T-helper 17 cell (primary cell): ENCODE measurements at places on chromosomes 6 and 20.

GRCh38 chr20:51284871-51285270 is 257.6 kb downstream of the NFATC2 start:
- no peak for DNase-seq

- peak; percentile 50 for DNase-seq
Observed at GRCh38 chr20:5078399-5078958, 41.3 kb downstream of the PCNA start.

DNA sequence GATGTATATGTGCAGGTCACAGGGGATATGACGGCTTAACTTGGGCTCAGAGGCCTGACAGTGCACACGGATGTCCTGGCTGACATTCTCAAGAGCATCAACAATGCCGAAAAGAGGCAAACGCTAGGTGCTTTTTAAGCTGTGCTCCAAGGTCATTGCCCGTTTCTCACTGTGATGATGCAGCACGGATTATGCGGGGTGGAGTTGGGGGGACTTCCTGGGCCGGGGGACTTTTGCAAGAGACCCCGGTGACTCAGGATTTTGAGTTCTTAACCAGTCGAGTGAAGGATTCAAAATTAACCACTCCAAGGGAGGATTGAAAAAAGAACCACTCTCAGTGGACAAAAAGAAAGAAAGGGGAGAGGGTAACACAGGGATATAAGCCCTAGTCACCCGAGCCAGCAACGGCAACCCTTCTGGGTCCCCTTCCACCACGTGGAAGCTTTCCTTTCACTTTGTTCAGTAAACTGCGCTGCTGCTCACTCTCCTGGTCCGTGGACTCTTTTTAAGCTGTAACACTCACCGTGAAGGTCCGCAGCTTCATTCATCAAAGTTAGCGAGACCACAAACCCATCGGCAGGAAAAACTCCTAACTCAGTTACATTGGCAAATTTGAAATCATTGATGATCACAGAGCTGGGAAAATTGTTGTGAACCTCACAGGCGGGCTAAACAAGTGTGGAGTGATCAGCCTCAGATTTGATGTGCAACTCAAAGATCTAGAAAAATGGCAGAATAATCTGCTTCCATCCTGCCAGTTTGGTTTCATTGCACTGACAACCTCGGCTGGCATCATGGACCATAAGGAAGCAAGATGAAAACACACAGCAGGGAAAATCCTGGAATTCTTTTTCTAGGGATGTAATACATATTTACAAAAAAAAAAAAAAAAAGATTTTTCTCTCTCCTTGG is 199.3 kb downstream of the ARID1B start:
- no peak for DNase-seq

DNA sequence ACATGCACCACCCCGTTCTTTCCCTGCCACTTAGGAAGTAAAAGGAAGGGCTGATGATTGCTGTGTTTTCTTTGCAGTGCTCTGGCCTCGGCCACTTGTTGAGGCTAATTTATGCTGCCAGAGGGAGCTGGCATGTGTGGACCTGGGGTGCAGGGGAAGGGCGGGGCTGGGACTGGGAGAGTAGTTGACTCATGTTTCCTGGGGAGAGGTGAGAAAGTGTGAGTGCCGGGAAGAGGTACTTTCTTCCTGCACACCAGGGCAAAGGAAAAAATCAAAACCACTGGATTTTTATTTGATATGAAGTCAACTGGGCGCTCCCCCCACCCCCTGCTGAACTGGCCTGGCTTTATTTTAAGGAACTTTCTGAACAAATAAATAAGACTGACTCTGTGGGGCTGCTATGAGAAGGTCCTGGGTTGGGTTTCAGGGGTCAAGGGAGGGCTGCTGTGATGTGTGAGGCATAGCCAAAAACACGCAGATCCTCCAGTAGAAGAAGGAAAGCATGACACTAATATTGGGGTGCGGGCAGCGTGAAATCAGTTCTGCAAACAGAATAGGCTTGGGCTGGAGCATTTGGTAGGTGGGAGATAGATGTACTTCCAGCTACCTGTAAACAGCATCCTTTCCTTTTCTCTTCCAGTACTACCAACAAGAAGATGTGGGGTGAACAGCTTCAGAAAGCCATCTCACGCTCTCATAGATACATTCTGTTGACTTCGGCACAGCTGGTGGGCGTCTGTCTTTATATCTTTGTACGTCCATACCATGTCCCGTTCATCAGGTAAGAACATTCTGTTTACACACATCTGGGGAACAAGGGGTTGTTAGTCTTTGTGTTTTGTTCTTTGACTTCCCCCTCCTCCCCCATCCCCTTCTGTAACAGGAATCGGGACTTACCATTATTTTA is 87.5 kb downstream of the SYNJ2 start:
- DNase-seq: no peak

GRCh38 chr6:113178349-113178748 is 678.8 kb upstream of the MARCKS start:
- no peak for DNase-seq

DNA sequence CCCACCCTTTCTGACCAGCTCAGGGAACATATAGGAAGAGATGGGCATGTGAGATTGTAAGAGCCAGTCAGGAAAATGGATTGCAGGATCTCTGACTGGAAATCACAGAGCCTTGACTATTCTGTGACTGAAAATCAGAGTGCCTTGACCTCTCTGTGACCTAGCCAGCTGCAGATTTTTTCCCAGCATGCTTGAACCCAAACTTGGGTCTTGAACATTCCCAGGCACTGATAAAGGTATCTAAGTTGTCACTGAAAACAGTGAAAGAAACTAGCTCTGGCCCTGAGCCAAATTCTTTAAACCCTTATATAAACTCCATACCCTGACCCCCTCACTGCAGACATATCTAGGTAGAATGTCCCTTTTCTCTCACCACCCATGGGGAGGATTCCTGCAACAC is 2.3 kb upstream of the ZNF165 start:
- no peak for DNase-seq

DNA sequence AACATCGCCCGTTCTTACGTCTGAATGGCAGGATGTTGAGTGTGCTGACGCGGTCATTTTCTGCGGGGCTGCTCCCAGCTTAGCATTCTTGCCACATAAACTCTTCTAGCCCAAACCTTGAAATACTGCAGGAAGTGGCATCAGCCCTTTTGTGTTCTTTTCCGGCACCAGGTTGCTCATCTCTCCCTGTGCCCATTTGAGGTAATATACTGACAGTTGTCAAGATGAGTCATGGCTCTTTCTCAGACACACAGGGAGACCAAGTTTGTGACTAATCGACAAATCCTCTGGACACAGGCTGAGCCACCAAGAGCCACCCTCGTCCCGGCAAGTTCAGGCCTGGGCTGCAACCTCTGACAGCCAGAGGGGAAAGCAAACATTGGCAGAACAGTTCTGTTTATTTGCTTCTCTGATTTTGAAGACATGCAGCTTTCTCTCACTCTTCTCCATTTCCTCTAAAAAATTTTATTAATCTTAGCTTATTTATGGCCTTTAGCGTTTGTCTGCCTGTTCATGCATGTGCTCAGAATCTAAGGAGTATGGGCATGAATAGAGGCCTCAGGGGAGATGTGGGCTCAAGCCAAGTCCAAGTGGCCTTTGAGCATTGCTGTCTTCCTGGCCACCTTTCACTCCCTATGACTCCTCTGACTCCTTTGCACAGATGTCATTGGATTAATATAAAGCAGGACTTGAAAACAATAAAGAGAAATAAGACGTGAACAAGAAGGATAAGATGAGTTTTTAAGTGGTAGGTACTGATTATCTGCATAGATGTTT is 328.2 kb upstream of the JAG1 start:
- DNase-seq: no peak

- DNase-seq: no peak
Observed at GRCh38 chr20:20497242-20497978, 129.5 kb downstream of the INSM1 start.

- DNase-seq: no peak
Observed at GRCh38 chr6:3607171-3607570, 144.3 kb downstream of the PXDC1 start.

DNA sequence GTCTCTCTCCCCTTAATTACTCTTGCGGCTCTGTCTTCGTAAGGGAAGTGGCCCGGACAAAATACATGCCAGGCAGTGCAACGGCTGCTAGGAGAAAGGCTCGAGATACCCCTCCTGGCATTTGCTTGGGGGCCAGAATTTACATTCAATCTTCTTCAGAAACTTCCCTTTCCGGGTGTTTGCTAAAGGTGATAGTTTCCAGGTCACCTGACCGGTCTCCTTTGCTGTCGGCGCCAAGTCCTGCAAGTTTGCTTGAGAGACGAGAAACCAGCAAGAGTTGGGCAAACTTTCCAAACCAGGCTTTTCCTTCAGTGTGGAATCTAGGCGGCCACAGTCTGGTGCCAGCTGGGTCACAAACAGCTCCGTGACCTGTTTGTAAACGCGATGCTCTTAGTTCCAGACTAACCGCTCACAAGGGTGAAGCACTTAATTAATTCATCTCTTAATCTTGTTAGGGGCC is 563 bp upstream of the SRSF3 start:
- DNase-seq: peak; percentile 32

- no peak for DNase-seq
Observed at GRCh38 chr6:121799574-121799973, 364.1 kb downstream of the GJA1 start.

- no peak for DNase-seq
Observed at GRCh38 chr6:97790926-97791590, 508.0 kb upstream of the MMS22L start.

- no peak for DNase-seq
Observed at GRCh38 chr6:16168121-16168520, 39.2 kb downstream of the MYLIP start.

GRCh38 chr6:84018453-84019061 is 15.0 kb upstream of the MRAP2 start:
- DNase-seq: no peak

GRCh38 chr20:18223409-18223808 is 64.9 kb upstream of the ZNF133 start:
- no peak for DNase-seq

- DNase-seq: no peak
Observed at GRCh38 chr6:86848986-86849385, 88.3 kb upstream of the HTR1E start.

DNA sequence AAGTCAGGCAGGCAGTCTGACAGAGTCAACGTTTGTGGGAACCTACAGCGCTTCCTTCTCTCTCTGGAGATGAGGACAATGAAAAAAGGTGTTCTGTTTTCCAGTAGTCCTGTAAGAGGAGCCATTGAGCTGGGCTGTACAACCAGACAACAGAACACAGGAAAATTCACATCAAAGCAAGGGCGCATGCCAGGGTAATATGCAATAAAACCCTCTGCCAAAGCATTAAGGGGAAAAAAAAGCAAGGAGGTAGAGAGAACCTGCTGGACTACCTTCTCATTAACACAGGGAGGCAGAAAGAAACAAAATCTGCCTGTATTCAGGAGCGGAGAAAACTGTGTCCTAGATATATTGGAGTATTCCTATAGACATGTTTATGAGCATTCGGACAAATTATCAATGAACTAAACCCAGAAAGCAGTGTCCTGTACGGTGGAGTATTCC is 1.3 kb downstream of the RNF24 start:
- no peak for DNase-seq

DNA sequence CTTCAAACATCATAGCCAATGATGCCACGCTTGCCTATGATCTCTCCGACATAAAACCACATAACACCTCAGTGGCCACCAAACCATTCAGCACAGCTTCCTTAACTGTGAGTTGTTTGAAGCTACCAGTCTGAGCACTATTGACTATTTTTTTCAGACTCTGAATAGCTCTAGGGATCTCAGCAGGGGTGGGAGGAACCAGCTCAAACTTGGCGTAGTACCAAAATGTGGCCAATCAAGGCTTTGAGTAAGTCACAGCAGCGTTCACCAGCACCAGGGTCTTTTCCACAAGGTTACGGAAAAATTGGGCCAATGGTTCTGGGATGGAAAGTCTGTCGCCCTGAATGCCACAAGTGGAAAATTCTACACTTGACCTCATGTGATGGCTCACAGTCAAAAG is 70.6 kb downstream of the SMPDL3A start:
- DNase-seq: no peak

DNA sequence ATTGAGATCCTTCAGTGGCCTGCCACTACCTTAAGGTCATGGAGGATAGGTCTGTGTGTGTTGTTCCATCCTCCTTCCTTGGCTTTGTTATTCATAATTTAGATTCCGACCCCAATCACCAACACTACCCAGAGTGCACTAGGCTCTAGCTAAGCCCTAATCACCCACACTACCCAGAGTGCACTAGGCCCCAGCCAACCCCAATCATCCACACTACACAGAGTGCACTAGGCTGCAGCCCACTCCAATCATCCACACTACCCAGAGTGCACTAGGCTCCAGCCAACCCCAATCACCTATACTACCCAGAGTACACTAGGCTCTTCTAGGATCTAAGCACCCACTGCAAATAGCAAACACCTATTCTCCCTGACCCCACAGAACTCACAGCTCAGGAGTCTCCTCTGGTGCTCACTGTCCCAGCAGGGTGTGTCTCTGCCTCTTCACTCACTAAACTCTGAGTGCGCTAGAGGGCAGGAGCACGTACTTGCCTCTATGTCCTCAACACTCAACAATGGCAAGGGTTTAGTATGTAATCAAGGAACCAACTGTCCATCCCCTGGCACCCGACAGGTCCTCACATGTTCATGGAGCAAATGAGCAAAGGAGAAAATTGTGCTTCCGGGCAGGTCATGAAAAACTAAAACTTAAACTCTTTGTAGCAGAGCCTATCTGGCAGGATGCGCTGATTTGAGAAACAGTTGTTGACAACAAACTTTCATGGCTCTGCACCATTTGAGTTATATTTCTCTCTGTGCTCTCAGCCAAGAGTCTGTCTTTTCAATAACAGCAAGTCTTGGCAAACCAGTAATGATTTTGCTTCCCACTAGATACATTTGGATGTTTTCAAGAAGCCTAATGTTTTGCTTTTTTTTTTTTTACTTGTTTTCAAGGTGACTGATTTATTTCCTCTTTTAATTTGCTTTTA is 54.3 kb downstream of the SLC22A23 start:
- DNase-seq: no peak

DNA sequence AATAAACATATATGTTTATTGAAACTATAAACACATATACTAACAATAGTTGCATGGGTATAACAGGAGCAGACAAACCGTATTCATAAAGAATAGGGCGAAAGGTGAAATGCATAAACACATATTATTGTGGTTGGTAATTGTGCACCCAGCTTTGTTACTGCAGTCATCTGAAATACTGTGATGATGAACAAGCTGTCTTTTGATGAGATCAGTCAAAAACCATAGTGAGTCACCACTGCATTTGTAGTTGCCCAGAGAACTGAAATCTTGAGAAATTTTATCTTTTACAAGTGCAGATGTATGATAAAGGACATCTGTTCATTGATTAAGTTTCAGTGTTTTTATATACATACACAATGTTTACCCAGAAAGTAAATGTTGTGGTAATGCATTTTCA is 133.7 kb downstream of the MYO6 start:
- DNase-seq: no peak

- DNase-seq: peak; percentile 32
Observed at GRCh38 chr20:24948939-24949679, at the start of gene CST7. CST7 (plus strand) TSS chr20:24949269; CDS start chr20:24949506, 237 bp downstream.

GRCh38 chr6:5663259-5663658 is 343.5 kb downstream of the NRN1 start:
- DNase-seq: no peak

- DNase-seq: peak; percentile 6
Observed at GRCh38 chr6:82246802-82247504, 591 bp downstream of the IBTK start.

- no peak for DNase-seq
Observed at GRCh38 chr6:165800337-165800736, 137.3 kb upstream of the PDE10A start.
